CD4-positive, alpha-beta T cell (primary cell): ENCODE measurements at places on chromosomes 4 and X.

- no peak for DNase-seq
Measured at GRCh38 chrX:19792412-19792811, 95.0 kb downstream of the SH3KBP1 start.

GRCh38 chrX:98141466-98141865 is 1257.8 kb downstream of the RPA4 start:
- no peak for DNase-seq

DNA sequence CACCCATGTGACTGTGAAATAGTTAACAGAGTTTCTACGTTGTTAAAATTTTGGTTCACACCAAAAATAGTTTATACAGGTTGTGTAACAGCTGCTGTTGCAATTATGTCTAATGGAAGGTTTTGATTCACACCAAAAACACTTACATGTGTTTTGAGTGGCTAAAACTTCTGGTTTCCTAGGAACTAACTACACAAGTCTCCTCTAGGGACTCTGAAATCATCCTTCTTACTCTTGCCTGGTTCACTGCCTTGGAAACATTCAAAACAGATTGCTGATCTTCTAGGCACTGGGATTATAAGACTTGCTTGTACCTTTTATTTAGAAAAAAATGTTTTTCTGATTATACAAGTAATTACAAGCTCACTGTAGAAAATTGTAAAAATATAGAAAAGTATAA is 14.9 kb upstream of the MORC4 start:
- no peak for DNase-seq

GRCh38 chrX:40207626-40208025 is 109.9 kb upstream of the BCOR start:
- peak; percentile 21 for DNase-seq

- no peak for DNase-seq
Measured at GRCh38 chr4:88792268-88792781, 94.7 kb upstream of the NAP1L5 start.

GRCh38 chrX:13311560-13311959 is 8.3 kb downstream of the ATXN3L start:
- DNase-seq, result no peak

GRCh38 chrX:133337250-133337649 is 78.0 kb downstream of the GPC4 start:
- no peak for DNase-seq

DNA sequence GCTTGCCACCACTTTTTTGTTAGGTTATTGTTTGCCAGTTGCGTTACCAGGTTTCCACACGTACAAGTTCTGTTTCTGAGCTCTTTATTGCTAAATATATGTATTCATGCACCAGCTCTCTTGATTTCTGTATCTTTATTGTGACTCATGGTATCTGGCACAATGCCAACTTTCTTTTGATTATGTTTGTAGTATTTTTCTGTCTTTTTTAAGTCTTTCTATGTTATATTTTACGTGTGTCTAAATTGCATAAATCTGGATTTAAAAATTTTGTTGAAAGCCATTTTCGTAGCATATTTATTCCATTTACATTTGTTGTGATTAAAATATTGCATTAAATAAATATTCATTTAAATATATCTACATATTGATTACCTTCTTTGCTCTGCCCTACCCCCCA is 73.8 kb downstream of the KDM6A start:
- no peak for DNase-seq

DNA sequence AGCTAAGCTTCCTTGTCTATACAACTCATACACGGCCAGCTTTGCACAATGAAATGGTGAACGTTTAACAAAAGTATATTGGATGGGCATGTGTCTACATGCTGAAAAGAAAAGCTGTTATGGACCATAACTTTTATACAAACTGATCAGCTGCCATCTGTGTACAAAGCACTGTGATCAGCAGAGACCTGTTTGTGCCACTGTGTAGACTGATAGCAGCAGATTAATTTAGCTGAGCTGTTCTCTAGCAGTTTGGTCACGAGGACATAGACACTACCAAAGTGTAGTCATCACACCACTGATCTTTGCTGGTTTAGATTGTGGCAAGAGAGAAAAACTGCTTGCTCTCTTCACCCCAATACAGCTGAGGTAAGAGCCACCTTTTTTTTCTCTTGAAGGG is 124.5 kb downstream of the RAPGEF2 start:
- DNase-seq, result no peak

DNA sequence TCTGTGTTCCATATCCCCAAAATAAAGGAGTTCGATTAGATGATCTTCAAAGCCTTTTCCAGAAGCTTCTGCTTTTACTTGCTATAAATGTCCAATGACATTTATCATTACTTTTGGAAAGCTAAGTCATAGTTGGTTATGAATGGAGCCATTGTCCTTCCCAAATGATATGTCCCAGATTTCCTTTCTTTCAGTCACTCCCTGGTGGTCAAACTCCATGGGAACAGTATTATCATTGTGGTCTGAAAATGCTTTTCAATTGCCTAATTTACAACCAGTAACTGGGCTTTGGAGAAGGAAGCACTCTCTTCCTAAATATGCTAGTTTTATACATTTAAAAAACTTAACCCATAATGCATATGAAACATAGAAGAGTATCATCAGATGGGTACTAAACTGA is 571.5 kb upstream of the AMOT start:
- no peak for DNase-seq

- no peak for DNase-seq
Measured at GRCh38 chr4:76895619-76896018, 2.3 kb downstream of the SOWAHB start.

- no peak for DNase-seq
Measured at GRCh38 chr4:38600575-38600974, 63.4 kb upstream of the KLF3 start.

- no peak for DNase-seq
Measured at GRCh38 chrX:50609796-50610195, 139.2 kb upstream of the DGKK start.

DNA sequence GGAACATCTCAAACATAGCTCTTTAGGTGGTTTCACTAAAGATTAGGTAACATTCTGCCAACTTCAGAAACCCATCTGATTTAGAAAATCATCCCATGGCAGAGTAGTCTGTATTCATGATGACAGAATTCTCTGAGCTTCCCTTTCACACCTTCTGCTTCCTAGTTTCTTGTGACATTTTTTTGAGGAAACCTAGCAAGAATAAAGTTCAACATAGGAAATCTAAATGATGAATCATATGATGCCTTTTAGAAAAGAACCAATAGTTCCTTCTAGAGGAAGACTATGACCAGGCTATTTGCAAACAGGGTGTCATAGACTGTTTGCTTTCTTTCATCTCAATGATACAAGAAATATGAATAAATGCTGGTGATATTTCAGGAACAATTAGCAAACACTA is 49.8 kb upstream of the CAMK2D start:
- no peak for DNase-seq
